ENCODE measurements at places on chromosomes 3 and 15. TPM values are rescaled to one million over a fixed set of nuclear protein-coding genes. Genes with fewer than 3 reads are reported as not detected.
A peak's percentile ranks its signal among the peaks of the same experiment; 100 is the strongest.

GRCh38 chr3:28951772-28952556 lies 328.9 kb upstream of the RBMS3 start:
- DNase-seq, result no peak

The CLDN16 gene
- total RNA-seq, result not detected

GRCh38 chr15:29690765-29691475 lies 131.3 kb downstream of the TJP1 start:
- no peak for DNase-seq

DNA sequence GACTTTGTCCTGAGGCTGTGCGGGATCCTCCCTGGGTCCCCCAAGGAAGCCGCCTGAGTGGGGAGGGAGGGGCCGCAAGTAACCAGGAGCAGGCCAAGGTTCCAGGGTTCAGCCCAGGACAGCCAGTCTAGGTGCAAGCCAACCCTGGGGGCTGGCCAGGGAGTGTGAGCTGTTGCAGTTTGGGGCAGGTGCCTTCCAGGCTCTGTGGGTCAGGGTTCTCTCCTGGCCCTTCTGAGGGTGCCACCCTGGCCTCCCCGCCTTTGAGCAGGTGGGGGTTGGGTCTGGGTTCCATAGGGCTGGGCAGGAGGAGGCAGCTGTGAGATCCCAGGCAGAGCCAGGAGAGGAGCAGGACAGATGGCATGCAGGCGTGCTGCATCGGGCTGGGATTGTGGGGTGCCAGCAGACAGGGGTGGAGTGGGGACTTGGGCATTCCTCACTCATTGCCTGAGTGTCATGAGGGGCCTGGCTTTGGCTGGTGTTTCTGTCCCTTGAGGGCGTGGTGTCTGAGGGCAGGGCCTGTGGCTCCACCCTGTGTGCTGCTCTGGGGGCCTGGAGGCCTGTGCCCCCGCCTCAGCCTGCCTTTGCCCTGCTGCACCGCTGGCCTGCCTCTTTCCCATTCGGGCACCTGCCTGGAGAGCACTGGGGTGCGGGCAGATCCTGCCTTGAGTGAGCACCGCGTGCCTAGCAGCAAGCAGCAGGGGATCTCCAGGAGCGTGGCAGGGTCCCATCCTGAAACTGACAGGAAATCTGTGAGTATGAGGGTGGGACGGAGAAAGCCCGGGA lies 18.4 kb downstream of the KLF13 start:
- no peak for DNase-seq

The FBXL22 gene
- total RNA-seq, result 0.60 TPM

- peak; percentile 34 for DNase-seq
Measured at GRCh38 chr3:148178503-148178902, 519.2 kb upstream of the AGTR1 start.
